Activated T-cell treated with anti-CD3 and anti-CD28 coated beads, Interleukin-2, amount 50 U/mL, for 24 hours (primary cell): ENCODE measurements at places on chromosomes 6 and 20.
A peak's percentile ranks its signal among the peaks of the same experiment; 100 is the strongest.

GRCh38 chr6:28218312-28219248 is 6.5 kb upstream of the ZSCAN9 start:
- DNase-seq: peak; percentile 54

DNA sequence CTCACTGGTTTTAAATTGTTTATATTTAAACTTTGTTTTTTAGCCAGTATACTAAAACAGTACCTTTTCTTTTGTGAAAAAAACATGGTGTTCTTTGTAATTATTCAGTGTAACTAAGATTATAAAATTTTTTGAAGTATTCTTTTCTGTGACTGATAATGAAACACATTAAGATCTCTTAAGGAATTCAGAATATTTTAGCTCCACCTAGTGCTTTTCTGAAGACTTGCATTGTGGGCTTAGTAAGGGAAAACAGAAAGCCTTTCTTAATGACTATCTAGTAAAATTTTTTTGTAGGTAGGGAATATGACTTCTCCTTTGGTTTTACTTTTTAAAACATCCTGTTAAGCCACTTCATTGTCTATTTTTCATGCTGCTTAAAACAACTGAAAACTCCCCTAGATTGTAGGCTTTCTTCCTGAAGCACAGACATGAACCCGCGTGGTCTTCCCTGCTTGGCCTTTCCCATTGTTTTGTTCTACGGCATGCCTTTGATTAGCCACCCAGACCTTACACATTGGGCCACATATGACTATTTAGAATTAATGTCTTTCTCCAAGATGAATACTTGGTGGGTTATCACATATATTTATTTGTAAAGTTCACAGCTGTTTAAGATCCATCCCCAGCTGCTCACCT is 72.1 kb downstream of the AFDN start:
- DNase-seq: no peak

GRCh38 chr20:38222231-38222922 is 38.2 kb downstream of the KIAA1755 start:
- peak; percentile 70 for DNase-seq

DNA sequence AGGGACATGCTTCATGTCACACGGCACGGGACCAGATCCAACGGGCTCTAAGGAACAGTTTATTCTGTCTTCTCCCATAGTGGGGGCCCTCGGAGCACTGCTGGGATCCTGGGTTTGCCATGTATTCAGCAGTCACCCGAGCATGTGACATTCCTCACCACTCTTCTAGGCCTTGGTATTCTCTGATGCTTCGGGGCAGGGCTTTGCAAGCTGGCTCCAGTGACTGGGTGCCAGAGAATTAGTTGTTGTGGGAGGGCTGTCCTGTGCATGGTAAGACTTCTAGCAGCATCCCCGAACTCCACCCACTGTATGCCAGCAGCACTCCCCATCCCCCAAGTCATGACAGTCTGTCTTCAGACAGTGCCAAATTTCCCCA is 5.4 kb downstream of the CCN5 start:
- DNase-seq: no peak

GRCh38 chr6:28212510-28213212 is 12.4 kb upstream of the ZSCAN9 start:
- DNase-seq: peak; percentile 79

GRCh38 chr6:72626126-72626525 is 4.3 kb downstream of the KCNQ5 start:
- DNase-seq: no peak

DNA sequence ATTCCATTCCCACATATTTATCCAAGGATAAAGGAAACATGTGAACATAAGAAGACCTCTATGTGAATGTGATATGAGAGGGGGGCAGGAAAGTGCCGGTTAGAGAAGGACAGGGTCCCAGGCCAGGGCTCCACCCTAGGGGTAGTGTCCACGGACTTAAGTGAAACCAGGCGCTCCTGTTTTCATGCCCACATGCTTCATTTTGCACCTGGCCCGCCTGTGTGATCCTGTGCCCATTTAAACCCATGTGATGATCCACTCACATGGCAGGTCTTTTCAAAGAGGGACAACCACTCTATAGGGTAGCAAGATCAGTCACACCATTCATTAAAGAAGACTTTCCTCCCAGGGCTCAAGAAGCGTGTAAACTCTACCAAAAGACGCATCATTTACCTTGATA is 865.3 kb upstream of the GJE1 start:
- no peak for DNase-seq
